ENCODE measurements at places on chromosomes 12 and 14. TPM values are rescaled to one million over a fixed set of nuclear protein-coding genes. Genes with fewer than 3 reads are reported as not detected.

DNA sequence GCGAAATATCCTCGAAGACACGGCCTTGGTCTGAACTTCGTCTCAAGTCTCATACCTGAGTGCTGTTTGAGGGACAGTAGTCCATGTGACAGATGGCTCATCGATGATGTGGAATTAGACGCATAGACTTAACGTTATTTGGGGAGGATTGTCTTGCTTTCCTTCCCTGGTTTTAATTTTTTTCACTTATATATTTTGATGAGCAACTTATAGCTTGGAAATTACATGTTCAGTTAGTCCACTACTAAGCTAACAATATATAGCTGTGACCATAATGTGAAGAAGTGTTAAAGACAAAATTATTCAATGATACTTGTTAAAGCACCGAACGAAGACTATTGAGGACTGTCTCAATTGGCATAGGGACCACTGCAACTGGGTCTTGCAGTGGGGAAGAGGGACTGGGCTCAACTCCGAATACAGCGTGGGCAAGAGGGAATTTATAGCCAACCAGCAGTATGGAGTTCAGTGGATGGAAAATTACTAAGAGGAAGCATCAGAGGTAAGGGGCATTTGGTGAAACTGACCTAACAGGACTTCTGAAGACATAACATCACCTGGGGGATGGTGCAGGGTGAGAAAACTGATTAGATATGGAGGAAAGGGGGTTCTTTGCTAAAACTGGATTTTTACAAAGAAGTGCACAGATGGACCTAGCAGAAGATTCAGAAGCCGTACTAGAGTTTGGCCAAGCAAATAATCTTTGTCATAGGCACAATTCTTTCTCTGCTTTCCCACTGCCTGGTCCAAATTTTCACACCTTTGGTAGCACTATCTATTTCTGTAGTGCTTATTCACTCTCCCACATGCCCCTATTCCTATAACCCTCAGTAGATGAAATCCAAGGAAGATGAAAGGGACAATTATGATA lies 910 bp upstream of the TM7SF3 start:
- no peak for DNase-seq

DNA sequence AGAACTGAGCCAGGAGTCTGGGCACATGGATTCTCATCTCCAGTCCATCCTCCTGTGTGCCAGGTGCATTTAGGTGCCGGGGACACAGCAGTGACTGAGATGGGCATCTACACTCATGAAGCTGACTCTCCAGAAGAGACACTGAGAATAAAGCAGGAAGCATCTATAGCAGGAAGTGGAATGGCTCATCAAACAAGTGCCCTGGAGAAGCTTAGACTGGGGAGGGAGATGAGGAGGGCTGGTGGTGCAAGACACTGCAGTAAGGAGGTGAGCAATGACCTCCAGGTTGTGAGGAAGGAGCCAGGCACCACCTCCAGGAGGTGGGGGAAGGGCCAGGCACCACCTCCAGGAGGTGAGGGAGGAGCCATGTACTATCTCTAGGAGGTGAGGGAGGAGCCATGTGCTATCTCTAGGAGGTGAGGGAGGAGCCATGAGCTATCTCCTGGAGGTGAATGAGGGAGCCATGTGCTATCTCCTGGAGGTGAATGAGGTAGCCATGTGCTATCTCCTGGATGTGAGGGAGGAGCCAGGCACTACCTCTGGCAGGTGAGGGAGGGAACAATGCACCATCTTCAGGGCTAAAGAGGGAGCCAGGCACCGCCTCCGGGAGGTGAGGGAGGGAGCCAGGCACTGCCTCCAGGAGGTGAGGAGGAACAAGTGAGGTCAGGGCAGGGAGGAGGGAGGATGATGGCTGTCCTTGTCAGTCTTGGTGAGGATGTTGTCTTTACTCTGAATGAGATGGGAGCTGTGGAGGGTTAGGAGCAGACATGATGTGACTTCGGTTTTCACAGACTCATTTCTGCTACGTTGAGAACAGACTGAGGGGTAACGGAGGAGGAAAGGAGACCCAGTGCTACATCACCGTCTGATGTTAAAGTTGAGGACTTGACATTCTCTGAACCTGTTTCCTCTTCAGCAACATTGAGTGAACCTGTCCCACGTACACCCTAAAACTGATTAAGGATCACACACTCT lies 961.9 kb upstream of the TMEM132C start:
- no peak for DNase-seq

DNA sequence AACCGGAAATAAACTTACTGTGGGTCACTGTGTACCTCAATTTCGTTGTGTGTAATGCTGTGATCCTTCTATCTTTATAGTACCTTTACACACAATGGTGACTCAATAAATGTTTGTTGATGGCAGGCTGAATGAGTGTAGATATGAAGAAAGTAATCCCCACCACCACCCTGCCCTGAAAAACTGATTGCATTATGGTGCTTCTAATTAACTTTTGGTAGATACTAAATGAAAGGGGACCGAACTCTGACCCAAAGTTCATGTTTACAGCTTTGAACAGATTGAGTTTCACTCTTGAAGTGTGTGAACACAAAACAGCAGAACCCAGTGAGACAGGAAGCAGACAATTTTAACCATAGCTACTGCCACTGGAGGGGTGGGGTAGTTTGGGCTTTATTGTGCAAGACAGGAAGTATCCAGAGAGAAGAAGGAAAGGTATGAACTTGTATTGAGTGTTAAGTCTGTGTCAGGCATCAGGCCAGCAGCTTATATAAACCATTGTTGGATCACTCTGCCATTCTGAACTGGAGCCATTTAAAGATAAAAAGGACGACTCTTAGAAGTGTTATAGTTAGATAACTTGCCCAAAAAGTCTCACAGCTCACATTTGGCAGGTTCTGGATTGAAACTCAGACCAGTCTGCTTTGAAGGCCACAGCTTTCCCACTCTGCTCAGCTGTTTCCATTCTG lies 197.0 kb upstream of the AMIGO2 start:
- no peak for DNase-seq

DNA sequence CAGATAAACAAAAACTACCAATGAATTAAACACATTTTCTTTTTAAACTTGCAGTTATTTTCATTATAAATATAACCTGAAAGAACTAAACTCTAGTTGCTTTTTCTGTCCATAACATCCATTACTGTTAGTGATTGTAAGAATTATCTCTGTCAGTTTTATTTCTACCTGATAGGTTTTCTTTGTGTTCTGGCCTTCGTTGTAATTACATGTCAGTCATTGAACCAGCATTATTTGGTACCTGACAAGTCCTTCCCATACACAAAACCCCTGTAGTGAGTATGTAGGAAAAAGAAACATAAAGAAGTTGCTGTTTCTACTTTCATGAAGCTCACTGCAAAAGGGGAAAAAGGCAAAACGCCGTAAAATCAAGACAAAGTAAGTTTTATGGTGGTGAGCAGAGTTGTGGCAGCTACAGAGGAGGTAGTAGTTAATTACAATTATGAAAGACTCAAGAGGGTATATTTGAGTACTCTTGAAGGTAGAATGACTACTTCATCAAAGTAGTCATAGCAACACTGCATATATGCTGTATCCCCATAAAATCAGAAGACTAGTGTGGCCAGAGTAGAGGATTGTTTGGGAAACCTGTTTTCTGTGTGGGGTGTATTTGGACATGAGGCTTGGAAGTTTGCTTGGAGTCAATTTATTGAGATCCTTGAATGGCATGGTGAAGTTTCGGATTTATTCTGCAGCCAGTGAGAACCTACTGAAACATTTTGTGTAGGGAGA lies 102.8 kb downstream of the SLC5A8 start:
- no peak for DNase-seq

DNA sequence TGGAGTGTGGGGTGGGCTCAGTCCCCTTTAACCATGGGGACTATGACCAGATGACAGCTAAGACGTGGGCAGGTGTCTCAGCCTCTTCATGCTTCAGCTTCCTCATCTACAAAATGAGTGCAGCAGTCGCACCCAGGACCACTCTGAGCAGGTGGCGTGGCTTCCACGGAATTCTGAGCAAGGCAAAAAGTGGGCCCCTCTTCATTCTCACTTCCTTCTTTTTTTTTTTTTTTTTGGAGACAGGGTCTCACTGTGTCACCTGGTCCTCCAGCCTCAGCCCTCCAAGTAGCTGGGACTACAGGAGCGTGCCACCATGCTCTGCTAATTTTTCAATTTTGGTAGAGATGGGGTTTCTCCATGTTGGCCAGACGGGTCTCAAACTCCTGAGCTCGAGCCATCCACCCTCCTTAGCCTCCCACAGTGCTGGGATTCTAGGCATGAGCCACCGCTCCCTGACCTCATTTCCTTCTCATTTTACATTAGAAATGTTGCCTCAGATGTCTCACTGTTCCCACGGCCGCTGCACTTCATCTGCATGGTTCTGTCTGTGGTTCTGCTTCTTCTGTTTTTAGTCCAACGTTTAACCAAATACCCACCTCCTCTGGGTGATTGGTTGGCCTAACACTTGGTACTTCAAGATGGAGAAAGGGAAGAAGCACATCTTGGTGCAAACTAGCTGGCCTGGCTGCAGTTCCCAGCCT lies 41.3 kb upstream of the BCL7A start:
- no peak for DNase-seq

GRCh38 chr12:51262758-51263177 lies 7.4 kb downstream of the SMAGP start:
- no peak for DNase-seq

GRCh38 chr12:95633049-95633731 lies 81.9 kb upstream of the USP44 start:
- DNase-seq: no peak

- no peak for DNase-seq
Measured at GRCh38 chr14:53183056-53183455, 29.9 kb upstream of the DDHD1 start.

The RNASE7 gene
- polyA plus RNA-seq: 0.09 TPM

DNA sequence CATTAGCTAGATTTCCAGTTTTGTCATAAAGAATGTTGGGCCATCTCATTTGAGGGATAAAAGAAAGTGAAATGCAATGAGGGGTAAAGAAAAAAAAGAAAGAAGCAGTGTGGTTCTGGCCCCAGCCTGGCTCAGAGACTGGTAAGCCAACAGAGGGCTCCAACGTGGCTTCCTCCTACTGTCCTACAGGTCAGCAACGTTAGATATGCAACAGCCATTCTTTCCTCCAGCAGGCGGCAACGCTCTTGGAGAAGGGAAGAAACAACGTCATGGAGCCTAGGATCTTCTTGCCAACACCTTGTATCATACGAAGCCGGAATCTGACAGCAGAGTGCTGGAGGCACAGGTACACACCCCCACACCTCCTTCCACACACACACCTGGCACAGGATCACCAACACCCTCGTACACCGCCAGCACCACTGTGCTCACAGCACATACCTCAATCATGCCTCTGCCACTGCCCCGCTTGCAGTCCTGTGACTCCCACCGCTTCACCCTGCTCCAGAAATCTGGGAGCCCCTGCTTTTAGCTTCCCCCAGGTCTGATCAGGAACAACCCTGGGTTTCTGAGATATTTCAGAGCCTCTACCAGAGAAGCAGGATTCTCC lies 102.8 kb downstream of the RPAP3 start:
- DNase-seq: no peak

- DNase-seq: no peak
Measured at GRCh38 chr12:31765931-31766330, 37.1 kb upstream of the AMN1 start.

GRCh38 chr14:24339284-24340151 lies at the start of gene RIPK3:
TSS of gene RIPK3 (minus strand) at chr14:24339991. CDS start at chr14:24339826, 165 bp downstream.
- no peak for DNase-seq

DNA sequence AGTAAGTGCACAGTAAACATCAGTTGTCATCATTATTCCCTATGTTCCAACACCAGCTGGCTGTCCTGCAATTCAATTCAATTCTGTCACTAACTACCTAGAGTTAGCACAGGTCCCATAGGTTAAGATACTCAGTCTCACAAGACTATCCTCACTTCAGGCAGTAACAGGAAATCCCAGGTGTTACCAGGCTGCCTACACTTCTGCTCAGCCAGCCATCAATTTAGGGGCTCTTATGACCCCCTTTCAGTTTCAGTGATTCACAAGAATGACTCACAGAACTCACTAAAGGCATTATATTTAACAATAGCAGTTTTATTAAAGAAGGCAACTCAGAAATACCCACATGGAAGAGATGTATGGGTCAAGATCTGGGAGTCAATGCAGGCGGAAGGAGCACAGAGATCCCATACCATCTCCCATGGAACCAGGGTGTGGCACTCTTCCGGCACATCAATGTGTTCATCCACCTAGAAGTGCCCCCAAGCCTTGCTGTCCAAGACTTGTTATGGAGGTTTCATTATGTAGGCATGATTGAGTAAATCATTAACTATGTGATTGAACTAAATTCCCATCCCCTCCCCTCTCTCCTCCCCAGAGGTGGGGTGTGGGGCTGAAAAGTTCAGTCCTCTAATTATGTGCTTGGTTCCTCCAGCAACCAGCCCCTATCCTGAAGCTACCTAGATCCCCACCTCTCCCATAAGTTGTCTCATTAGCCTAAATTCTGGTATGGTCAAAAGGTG lies 120.8 kb upstream of the WSCD2 start:
- DNase-seq: no peak

The GALNT8 gene
- polyA plus RNA-seq: 3.7 TPM

DNA sequence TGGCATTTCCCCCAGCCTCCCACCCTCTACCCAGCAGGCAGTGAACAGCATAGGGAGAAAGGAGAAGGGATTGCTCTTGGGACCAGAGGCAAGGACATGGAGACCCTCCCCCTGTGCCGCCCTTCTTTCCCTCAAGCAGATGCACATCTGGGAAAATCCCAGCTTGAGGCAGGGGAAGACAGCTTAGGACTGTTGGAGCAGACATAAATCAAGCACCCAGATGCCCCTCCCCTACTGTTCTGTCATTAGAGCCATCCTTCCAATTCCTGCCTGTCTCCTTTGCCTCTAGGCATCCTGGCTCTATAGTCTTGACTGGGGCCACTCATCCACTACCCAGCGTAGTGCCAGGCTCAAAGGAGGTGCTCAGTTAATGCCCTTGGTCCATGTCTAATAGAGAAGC lies 7.5 kb upstream of the CISTR start:
- DNase-seq: no peak

- no peak for DNase-seq
Measured at GRCh38 chr12:47863985-47864384, 40.8 kb downstream of the VDR start.

- DNase-seq: no peak
Measured at GRCh38 chr12:92369636-92370035, 224.0 kb upstream of the BTG1 start.

- no peak for DNase-seq
Measured at GRCh38 chr12:3892631-3893030, 19.4 kb upstream of the PARP11 start.

- no peak for DNase-seq
Measured at GRCh38 chr12:11618046-11618445, 31.4 kb upstream of the ETV6 start.

DNA sequence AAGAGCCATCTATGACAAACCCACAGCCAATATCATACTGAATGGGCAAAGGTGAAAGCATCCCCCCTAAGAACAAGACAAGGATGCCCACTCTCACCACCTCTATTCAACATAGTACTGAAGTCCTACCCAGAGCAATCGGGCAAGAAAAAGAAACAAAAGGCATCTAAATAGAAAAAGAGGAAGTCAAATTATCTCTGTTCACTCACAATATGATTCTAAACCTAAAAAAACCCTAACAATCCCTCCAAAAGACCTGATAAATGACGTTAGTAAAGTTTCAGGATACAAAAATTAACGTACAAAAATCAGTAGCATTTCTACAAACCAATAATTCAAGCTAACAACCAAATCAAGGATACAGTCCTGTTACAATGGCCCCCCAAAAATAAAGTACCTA lies 26.9 kb downstream of the MDM1 start:
- no peak for DNase-seq
